Neural crest cell (in vitro differentiated cells): ENCODE measurements at places on chromosomes 3 and 15.
A peak's percentile ranks its signal among the peaks of the same experiment; 100 is the strongest.

DNA sequence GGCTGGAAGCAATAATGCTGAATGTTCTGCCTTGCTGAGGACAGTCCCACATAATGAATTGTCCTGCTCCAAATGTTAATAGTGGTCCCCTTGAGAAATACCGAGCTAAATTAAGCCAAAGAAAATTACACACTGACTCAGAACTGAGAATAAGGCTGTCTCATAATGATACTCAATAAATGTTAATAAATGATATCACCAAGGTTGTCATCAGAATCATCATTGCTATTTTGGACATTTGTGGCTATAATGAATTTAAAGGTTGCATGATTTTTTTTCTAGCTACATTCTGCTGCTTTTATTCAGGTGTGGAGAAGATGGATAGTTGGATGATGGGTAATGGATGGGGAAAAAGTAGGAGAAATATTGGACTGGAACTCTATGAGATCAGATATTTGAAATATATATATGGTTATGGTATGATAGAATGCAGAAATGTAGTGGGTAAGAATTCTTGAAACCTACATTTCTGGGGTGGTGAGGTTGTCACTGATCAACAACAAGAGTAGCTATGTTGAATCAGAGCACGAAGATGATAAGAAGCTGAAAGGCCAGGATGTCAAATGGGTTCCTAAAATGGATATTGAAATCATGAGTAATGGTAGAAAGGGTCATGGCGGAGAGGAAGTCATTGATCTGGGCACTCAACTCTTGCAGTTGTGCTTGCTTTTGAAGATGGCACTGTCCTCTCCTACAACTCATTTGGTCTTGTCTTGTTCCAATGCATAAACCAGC, 12.8 kb downstream of the CHST2 start:
- no peak for DNase-seq

DNA sequence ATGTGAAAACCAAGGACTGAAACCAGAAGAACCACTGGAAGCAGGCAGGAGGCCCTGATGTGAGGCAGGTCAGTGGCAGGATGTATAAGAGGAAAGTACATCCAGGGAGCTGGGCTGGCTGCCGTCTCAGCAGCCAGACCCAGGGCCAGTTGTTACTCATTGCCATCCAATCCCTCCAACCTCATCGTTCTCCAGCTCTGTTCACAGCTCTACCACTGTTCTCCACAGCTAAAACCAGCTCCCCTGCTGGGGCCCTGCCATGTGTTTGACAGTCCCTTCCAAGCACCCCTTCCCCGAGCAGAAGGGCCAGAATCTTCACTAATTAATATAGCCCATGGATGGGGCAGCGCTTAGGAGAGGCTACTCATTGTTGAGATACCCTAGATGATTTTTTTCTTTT, 206.6 kb downstream of the MECOM start:
- DNase-seq: no peak

GRCh38 chr3:6182909-6183308, 678.0 kb upstream of the GRM7 start:
- DNase-seq: no peak

- peak; percentile 6 for DNase-seq
Observed at GRCh38 chr3:100260081-100260684, 609 bp upstream of the TBC1D23 start.

GRCh38 chr3:140529096-140529495, 148.8 kb upstream of the TRIM42 start:
- no peak for DNase-seq

DNA sequence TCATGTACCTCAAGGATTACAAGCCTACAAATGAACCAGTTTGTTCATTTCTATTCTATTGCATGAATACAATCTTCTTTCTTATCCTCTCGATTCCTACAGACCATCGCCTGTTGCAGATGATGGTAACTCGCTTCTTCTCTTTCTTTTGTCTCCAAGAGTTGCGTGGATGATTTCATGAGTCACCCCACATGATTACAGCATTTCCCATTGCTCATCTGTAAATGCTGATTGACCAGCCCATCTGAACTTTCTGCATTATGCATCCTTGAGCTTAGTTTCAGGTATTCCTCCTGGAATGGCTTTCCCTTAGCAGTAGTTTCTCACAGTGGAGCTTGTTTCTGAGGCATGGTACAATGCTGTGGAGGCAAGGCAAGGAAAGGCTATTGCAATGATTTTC, 109.6 kb upstream of the TOPAZ1 start:
- no peak for DNase-seq

DNA sequence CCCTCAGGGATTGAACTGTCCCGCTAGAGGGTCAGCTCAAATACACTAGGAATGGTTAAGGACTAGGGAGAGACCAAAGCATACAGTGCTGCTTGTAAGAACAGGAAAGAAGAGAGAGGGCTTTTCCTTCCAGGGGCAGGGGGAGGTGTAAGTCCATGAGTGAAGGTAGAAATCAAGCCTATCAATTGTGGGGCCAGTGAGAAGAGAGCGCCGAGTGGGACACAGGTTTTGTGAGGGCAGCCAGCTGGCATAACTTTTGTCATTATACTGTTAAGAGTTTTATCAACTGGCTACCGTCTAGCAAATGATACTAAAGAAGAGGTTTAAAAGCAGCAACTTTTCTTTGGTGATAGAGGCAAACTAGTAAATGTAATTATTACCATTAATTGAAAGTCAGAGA, 45.0 kb downstream of the LMCD1 start:
- DNase-seq: no peak

DNA sequence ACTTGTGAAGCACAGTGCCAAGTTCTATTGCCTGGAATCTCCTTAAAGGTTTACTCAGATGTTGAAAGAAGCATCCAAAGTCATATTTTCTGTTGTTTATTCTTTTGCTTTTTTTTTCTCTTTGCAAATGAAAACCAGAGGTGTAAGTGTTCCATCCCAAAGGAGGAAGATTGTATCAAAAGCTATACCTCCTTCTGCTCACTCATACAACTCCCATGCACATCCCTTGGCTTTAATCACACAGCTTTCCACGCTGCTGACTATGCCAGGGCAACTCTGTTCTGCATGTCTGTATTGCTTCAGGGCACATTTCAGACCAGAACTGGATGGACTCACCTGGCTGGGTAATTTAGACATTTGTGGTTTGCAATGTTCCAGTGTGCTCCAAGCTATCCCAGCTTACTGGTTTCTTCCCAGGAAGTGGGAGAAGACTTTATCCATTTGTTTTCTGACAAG, 399.6 kb upstream of the TBL1XR1 start:
- no peak for DNase-seq
